Mammary epithelial cell (primary cell): ENCODE measurements at places on chromosomes 1 and 21. TPM values are rescaled to one million over a fixed set of nuclear protein-coding genes. Genes with fewer than 3 reads are reported as not detected.
A peak's percentile ranks its signal among the peaks of the same experiment; 100 is the strongest.

GRCh38 chr21:41180752-41181151, 12.8 kb downstream of the BACE2 start:
- no peak for DNase-seq

MATN1 gene
- not detected for total RNA-seq

AP4B1 gene
- 15.7 and 21.4 TPM in 2 replicates for total RNA-seq

CELA2A gene
- total RNA-seq, result not detected

GRCh38 chr1:226688808-226689207, 50.3 kb downstream of the ITPKB start:
- no peak for DNase-seq

GRCh38 chr1:106889059-106889458, 167.4 kb upstream of the PRMT6 start:
- DNase-seq, result no peak

CHRM3 gene
- 0.03 TPM in 1 of 2 replicates, not detected in the other for total RNA-seq

DNA sequence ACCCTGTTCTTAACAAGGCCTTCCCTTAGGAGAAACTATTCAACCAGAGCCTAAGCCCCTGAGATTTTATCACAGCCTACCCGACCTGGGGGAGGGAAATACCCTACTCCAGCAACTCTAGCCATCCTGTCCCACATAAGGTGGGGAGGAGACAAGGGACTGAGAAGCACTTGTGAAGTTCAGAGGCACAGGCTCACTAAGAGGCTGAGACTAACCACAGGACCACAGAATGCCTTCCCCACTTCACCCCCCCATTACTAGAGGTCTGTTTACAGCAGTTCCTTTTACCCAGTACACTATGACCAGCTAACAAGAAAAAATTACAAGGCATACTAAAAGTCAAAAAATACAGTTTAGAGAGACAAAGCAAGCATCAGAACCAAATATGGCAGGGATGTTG, 86.8 kb downstream of the TEX35 start:
- no peak for DNase-seq

KIF14 gene
- 0.67 TPM for total RNA-seq

TOMM40L gene
- total RNA-seq, result 7.6 and 16.3 TPM in 2 replicates

- no peak for DNase-seq
These were observed 12.3 kb downstream of the ZNF436 start for GRCh38 chr1:23357138-23357908.

DNA sequence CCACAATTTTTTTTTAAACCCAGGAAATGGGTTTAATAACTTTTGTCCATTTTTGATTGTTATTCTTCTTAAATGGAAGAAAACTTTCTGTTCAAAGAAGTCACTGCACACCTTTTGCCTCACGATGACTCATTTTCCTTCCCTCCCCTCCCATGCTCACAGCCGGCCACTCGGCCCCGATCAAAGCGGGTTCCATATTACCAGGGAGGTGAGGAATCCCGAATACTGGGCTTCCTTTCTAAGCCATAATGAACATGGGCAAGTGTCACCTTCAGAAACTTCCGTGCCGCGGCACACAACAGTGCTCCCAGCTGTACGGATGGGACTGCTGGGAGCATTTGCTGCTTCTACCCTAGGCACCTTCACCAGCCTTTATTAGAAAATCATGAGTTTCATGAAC, 121.4 kb downstream of the HLCS start:
- DNase-seq, result no peak

OPTC gene
- total RNA-seq, result not detected in 2 replicates

- DNase-seq, result no peak
These were observed 2.8 kb downstream of the MYCL start for GRCh38 chr1:39898648-39899603.

GRCh38 chr1:186633116-186633515, 47.1 kb downstream of the PTGS2 start:
- DNase-seq, result no peak

GRCh38 chr1:228784181-228784580, 48.9 kb downstream of the RHOU start:
- no peak for DNase-seq

GRCh38 chr1:229434641-229435051, 752 bp upstream of the ACTA1 start:
- no peak for DNase-seq

KCNC4 gene
- 4.9 and 6.7 TPM in 2 replicates for total RNA-seq

- DNase-seq, result no peak
These were observed 37.5 kb downstream of the CMPK1 start for GRCh38 chr1:47371016-47371517.

DNA sequence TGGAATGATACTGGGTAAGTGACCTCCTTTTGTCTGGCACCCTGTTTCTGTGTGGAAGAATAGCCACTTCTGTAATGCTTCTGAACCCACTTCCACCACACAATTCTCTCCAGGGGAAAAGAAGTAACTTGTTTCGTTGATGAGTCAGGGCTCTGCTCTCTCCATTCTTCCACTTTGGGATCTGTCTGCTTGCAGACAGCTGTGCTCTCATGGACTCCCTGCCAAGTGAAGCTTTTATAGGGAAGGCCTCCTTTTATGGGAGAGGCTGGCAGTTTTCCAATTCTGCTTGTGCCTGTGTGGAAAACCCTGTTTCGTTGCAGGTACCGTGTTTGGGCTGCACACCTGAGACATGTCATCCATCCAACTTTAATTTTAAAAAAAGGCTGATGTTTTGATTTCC, 130.7 kb downstream of the GIPC2 start:
- peak; percentile 85 for DNase-seq

DNA sequence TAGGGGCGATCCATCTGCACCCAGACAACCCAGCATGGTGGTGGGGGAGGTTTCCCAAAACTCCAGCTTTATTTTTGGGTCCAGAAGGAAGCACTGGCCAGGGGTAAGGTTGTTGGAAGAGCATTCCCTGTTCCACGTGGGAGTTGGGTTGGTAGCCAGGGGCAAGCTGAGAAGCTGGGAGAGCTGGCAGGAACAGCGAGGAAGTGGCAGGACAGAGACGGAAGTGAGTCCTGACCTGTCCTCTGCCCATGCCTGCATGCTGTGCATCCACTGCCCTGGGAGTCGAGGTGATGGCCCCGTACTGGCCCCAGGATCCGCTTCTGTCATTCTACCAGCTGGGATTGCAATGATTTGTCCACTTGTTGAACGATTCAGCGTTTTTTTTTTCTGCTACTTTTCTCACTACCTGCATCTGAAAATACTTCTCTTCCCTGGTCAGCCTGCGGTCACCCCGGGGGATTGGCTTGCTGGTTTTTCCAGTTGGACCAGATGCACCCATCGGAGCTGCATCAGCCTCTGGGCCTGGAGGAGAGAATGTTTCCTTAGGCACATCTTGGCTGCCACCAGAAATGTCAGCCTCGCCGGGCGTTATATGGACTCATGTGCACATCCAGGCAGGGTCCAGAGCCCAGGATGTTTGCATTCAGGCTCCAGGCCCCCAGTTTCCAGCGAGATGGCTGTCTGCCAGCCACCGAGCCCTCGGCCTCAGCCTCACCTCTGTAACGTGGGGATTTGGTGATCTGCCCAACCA, 28.3 kb upstream of the TMPRSS2 start:
- DNase-seq, result peak; percentile 49

F13B gene
- not detected in 2 replicates for total RNA-seq

GRCh38 chr1:174262349-174263241, 103.3 kb downstream of the RABGAP1L start:
- DNase-seq, result peak; percentile 70

ELOVL1 gene
- total RNA-seq, result 125 and 137 TPM in 2 replicates

ITLN2 gene
- 0.35 and 0.67 TPM in 2 replicates for total RNA-seq

CCDC185 gene
- not detected for total RNA-seq

S100B gene
- 1.2 TPM for total RNA-seq

ASAP3 gene
- total RNA-seq, result 11.8 TPM

SYDE2 gene
- total RNA-seq, result 4.3 and 4.8 TPM in 2 replicates

GRCh38 chr1:2587071-2587859, 688 bp downstream of the PRXL2B start:
- peak; percentile 12 for DNase-seq

- DNase-seq, result no peak
These were observed 255.7 kb upstream of the JUN start for GRCh38 chr1:59039551-59039950.

DNA sequence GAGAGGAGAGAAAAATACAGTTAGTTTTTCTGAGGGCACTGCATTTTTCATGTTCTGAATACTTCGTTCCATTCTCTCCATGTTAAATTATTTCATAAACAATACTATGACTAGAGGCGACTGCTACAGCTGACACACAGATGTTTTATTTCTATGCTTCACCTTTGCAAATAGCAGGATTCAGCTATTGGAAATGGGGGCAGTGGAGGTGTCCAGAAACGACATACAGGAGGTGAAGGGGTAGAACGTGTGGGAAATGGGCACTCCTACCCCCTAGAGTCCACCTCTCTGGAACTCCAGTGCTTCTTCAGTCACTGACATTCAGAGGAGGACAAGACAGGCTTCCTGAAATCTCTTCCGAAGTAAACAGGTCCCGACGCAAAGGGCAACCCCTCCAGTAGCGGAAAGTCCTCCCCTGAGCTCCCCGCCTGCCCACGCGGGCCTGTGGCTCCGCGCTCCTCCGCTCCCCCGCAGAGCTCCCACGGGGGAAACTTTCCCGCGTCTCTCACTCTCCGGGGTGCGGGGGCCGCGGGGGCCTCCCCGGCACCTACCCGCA, 480 bp downstream of the DPYD start:
- DNase-seq, result peak; percentile 58

FUCA1 gene
- 9.9 and 11.0 TPM in 2 replicates for total RNA-seq

RAB42 gene
- total RNA-seq, result not detected in 2 replicates

GRCh38 chr1:30745156-30745833, 12.3 kb downstream of the LAPTM5 start:
- DNase-seq, result no peak

LIPI gene
- total RNA-seq, result not detected in 2 replicates

DNA sequence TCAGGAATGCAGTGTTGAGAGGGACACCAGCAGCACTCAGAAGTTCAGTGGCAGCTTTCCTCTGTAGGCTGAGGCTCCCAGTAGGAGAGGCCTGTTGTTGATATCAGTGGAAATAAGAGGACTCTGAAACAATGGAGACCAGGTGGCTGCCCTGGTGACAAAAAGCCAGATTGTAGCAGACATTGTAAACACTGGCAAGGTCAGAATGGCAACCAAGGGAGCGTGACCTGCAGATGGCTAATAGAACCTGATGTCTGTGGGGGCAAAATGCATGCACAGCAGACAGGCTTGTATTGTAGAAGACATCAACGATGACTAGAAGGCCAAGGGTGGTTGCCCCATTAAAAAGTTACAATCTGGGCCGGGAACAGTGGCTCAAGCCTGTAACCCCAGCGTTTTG, 53.1 kb upstream of the GPR37L1 start:
- no peak for DNase-seq

DNA sequence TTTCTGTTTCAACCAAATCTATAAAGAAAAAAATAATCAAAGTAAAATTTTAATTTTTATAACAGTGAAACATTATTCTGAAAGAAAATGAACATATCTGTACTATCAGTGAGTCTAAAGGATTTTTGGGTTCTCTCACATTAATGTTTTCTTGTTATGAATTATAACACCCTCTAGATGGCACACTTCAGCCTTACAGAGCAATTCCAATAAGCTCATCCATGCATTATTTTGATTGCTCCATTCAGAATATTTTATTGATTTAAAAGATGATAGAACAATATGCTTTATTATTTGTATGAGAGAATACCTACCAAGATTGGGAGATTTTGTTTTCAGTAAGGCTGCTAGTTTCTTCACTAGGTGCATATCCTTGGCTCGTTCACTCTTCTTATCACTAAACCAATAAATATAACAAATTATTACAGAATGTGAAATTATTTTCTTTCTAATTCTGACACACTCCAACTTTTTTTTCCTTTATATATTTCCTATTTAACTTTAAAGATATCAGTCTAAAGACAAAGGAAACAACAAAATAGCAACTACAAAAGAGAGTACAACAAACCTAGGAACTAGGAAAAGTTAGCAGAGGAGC, 82.4 kb downstream of the RAB3GAP2 start:
- DNase-seq, result peak; percentile 4

DNA sequence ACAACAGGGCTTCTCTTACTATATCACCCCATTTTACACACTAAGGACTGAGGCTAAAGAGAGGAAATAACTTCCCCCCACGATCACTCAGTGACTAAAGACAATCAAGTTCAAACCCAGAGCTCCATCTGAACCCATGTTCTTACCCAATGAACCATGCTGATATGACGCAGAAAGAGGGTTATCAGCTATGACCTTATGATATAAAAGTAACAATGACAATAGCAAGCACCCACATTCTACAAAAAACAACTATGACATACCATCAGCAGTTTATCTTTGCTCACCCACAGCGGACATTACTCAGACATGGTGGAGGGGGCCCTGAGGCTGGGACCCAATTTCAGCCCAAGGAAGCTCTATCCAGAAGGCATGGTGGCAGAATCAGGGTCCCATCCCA, 75.7 kb downstream of the PTPN14 start:
- DNase-seq, result no peak

ICOSLG gene
- 3.6 and 5.4 TPM in 2 replicates for total RNA-seq

DNA sequence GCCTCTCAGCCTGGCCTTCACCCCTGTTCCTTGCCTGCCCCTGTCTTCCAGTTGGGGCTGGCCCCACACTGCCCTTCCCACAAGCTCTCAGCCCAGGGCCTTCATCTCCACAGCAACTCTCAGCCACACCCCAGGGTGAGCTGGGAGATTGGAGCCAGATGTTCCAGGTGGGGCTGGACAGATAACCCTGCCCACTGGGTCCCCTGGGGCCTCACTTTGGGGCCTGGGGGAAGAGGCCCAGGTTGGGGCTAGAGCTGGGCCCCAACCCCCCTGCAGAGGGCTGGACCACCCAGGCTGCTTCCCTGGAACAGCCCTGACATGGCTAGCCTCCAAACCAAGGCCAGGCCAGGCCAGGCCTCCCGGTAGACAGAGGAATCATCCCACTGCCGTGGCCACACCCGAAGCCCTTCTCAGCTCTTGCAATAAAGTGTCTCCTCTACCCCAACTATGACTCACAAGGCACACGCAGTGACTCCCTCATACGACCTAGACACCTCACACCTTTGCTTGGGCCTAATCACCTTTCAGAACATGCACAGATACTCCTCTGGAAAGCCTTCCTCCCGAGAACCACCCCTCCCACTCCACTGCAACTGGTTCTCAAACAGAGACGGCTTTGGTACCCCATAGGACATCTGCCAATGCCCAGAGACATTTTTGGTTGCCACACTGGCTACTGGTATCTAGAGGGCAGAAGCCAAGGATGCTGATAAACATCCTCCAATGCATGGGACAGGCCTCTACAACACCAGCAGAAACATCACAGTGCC, 22.2 kb downstream of the SLC2A1 start:
- peak; percentile 95 for DNase-seq

CRYBG2 gene
- total RNA-seq, result 11.0 and 11.8 TPM in 2 replicates
